Stomach (tissue), 19 donors: ENCODE measurements at places on chromosomes 6 and 20.

DNA sequence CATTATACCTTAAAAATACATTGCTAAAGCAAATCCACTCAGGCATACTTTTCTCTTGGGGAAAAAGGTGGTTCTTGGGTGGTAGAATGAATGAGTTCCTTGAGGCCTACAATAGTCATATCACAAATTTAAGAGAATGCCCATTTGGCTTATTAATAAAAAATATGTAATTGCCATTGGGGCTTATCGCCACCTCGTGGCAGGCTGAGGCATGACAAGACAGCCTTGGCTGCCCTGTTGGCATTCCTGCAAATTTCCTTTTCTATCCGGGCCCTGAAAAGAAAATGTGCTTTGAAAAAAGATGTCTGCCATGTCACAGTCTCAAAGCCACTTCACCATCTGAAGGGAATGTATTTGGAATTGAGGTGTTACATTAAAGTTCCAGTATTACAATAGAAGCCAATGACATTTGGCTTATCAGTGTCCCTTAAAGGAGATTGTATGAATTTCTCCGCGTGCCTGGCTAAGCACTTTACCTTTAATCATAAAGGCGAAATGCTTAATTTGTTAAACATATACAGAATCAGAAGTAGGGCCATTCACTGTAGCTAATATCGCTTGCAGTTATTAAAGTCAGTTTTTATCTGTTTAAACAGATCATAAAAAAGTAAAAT, 188.3 kb upstream of the ZFP64 start:
- no peak overlapping the region for H3K27ac ChIP-seq
- H3K4me1 ChIP-seq: peaks cover 11% of the 10 kb centered on the region

GRCh38 chr6:161272635-161273273, 1.1 kb downstream of the AGPAT4 start:
- no peaks in the 10 kb centered on the region for H3K36me3 ChIP-seq
- peaks cover 19% of the 10 kb centered on the region for H3K4me1 ChIP-seq
- no peak overlapping the region for H3K27ac ChIP-seq
- no peaks in the 10 kb centered on the region for H3K27me3 ChIP-seq
- H3K4me3 ChIP-seq: peak overlapping the region; percentile 74

DNA sequence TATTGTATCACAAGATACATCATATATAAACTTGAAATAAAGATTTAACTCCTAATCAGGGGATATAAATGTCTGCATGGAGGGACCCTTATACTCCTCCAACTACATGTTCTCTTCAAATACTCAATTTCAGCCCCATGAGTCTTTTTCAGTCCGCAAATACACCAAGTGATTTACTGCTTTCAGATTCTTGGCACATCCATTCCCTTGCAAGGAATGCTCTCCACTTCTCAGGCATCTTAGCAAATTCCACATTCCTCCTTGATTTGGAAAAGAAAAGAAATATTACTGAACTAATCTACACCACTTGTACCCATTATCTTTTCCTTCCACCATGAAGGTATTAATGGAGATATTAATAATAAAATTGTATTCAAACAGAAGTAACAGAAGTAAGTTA, 999.4 kb upstream of the GJE1 start:
- no peaks in the 10 kb centered on the region for H3K27me3 ChIP-seq
- no peak overlapping the region for H3K27ac ChIP-seq
- no peaks in the 10 kb centered on the region for H3K4me1 ChIP-seq
- no peaks in the 10 kb centered on the region for H3K36me3 ChIP-seq
- no peak for DNase-seq

- H3K36me3 ChIP-seq: no peaks in the 10 kb centered on the region
- H3K27me3 ChIP-seq: no peaks in the 10 kb centered on the region
- DNase-seq: no peak
- H3K4me1 ChIP-seq: no peaks in the 10 kb centered on the region
- no peak overlapping the region for H3K4me3 ChIP-seq
- no peak overlapping the region for H3K27ac ChIP-seq
Observed at GRCh38 chr20:11020712-11021111, 346.9 kb upstream of the JAG1 start.

DNA sequence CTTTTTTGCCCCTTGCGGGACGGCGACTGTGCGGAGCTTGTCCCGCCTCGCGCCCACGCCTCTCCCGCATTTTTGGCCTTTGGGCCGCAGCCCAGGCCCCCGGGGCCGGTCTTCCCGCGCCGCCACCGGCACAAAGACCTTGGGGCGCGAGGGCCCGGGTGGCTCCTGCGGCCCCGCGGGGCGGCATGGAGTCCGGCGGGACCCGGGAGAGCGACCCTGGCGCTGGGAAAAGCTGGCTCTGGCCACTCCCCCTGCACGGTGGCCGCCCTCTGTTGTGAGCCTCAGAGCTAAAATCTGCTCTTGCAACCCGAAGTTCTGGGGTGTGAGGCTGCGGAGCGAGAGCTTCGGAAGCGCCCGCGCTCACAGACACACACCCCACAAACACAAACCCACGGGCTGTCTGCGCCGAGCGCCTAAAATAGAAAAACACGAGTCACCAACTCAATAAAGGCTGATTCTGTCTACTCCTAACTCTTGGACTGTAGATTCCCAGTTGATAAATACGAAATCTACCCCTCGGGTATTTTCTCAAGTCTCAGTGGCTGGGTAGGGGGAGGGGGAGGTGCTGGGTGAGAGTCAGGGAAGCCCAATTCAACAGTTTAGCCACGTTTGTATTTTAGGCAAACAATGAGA, 496 bp upstream of the BEND3 start:
- no peaks in the 10 kb centered on the region for H3K27me3 ChIP-seq
- H3K4me3 ChIP-seq: peak overlapping the region; percentile 91
- peak overlapping the region; percentile 75 for H3K27ac ChIP-seq
- H3K4me1 ChIP-seq: peaks cover 25% of the 10 kb centered on the region

GRCh38 chr6:37137201-37138090, 32.5 kb upstream of the PIM1 start:
- no peak for DNase-seq
- no peaks in the 10 kb centered on the region for H3K36me3 ChIP-seq
- H3K4me3 ChIP-seq: no peak overlapping the region
- H3K27me3 ChIP-seq: no peaks in the 10 kb centered on the region
- H3K27ac ChIP-seq: peak overlapping the region; percentile 74

GRCh38 chr6:129382916-129383315, 327.1 kb downstream of the ARHGAP18 start:
- H3K27ac ChIP-seq: no peak overlapping the region
- no peaks in the 10 kb centered on the region for H3K4me1 ChIP-seq
- no peak overlapping the region for H3K4me3 ChIP-seq

DNA sequence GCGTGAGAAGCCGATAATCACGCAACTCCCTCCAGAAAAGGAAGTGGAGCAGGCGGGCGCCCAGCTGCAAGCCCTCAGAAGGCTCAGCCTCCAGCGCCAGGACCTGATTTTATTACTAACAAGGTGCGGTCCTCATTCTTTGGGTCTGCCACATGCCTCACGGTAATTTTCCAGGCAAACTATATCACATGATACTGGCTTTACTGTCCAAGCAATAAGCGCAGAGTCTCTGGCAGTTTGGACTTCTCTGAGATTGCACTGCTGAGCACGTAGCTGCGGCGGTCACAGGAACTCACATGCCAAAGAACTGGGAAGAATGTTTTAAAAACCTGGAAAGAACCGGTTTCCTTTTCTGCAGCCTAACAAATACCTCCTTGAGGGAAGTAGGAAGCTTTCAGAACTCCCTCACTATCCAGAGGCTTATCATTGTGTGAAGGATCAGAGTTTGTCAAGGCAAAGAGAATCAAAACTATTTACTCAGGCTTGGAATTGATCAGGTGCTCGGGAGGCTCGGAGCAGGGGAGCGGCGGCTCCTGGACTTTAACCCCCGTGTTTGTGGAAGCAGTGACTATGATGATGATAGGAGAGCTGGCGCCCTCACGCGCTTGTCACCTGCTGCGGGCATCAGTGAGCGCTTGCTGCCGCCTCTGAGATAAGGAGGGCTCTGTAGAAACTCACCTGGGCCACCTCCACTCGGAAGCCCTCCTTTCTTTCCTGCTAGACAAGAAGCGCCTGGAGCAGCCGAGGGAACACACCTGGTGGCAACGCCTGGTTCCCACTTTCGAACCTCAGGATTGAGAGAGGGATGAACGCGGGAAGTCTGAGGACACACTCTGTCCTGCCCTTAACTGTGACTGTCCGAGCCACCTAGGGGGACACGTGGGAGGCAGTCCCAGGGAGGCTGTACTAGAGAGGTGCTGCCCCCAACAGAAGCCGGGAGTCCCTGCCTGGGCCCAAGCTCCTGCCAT, 27.2 kb upstream of the SYNJ2 start:
- no peaks in the 10 kb centered on the region for H3K36me3 ChIP-seq
- H3K4me1 ChIP-seq: peaks cover 18% of the 10 kb centered on the region
- peak; percentile 94 for DNase-seq

DNA sequence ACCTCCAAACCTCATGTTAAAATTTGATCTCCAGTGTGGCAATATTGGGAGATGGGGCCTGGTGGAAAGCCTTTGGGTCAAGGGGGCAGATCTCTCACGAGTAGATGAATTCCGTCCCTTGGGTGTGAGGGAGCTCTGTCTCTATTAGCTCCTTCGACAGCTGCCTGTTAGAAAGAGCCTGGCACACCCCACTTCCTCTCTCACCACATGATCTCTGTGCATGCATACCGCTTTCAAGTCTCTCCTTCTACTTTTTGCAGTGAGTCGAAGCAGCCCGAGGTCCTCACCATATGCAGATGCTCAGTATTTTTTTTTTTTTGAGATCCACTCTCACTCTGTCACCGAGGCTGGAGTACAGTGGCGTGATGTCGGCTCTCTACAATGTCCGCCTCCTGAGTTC, 176.9 kb downstream of the SYNDIG1 start:
- H3K4me1 ChIP-seq: peaks cover 7% of the 10 kb centered on the region
- no peak for DNase-seq
- no peak overlapping the region for H3K27ac ChIP-seq
- H3K4me3 ChIP-seq: no peak overlapping the region

GRCh38 chr20:53582574-53583351, 10.9 kb downstream of the ZNF217 start:
- H3K27ac ChIP-seq: peak overlapping the region; percentile 32
- H3K36me3 ChIP-seq: peaks cover 35% of the 10 kb centered on the region
- H3K4me3 ChIP-seq: peak overlapping the region; percentile 12
- peaks cover 57% of the 10 kb centered on the region for H3K4me1 ChIP-seq
- no peaks in the 10 kb centered on the region for H3K27me3 ChIP-seq

GRCh38 chr20:41649489-41649888, 31.3 kb upstream of the CHD6 start:
- H3K4me1 ChIP-seq: peaks cover 21% of the 10 kb centered on the region
- H3K27ac ChIP-seq: peak overlapping the region; percentile 72
- H3K4me3 ChIP-seq: no peak overlapping the region

DNA sequence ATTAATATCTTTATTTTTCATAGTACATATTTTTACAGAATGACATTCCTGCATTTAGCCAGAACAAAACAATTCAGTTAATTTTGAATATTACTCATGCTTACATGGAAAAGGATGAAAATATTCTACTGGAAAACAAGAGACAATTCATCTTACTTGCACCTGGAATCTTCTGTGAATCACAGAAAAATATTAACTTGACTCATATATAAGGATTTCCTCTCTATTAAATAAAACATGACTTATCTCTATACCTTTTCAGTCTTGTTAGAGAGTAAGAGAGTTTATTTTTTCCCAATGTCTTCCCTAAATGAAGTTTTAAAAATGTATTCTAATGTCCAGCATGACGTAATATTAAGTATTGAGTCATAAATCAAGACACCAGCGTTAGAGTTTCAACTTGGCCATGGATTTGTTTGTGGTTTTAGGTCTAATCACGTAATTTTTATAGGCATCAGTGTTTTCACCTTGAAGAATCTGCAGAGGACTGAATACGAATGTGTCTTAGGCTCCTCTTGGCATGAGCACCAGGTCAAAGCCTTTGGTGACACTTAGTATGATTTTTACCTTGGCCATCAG, 445.1 kb upstream of the JAG1 start:
- H3K36me3 ChIP-seq: no peaks in the 10 kb centered on the region
- H3K27ac ChIP-seq: no peak overlapping the region
- H3K4me1 ChIP-seq: no peaks in the 10 kb centered on the region
- H3K4me3 ChIP-seq: no peak overlapping the region
- H3K27me3 ChIP-seq: no peaks in the 10 kb centered on the region

GRCh38 chr6:41426438-41426851, 91.0 kb downstream of the NCR2 start:
- H3K4me1 ChIP-seq: peaks cover 36% of the 10 kb centered on the region
- peaks cover 32% of the 10 kb centered on the region for H3K27me3 ChIP-seq
- no peaks in the 10 kb centered on the region for H3K36me3 ChIP-seq
- H3K4me3 ChIP-seq: no peak overlapping the region
- DNase-seq: peak; percentile 80

- no peaks in the 10 kb centered on the region for H3K4me1 ChIP-seq
- H3K36me3 ChIP-seq: no peaks in the 10 kb centered on the region
- no peak overlapping the region for H3K27ac ChIP-seq
- H3K4me3 ChIP-seq: no peak overlapping the region
- no peak for DNase-seq
Observed at GRCh38 chr6:48757661-48758060, 646.7 kb upstream of the PTCHD4 start.

GRCh38 chr20:18533491-18533890, 25.8 kb downstream of the SEC23B start:
- no peak for DNase-seq
- peaks cover 98% of the 10 kb centered on the region for H3K36me3 ChIP-seq
- H3K27me3 ChIP-seq: no peaks in the 10 kb centered on the region
- H3K27ac ChIP-seq: no peak overlapping the region

DNA sequence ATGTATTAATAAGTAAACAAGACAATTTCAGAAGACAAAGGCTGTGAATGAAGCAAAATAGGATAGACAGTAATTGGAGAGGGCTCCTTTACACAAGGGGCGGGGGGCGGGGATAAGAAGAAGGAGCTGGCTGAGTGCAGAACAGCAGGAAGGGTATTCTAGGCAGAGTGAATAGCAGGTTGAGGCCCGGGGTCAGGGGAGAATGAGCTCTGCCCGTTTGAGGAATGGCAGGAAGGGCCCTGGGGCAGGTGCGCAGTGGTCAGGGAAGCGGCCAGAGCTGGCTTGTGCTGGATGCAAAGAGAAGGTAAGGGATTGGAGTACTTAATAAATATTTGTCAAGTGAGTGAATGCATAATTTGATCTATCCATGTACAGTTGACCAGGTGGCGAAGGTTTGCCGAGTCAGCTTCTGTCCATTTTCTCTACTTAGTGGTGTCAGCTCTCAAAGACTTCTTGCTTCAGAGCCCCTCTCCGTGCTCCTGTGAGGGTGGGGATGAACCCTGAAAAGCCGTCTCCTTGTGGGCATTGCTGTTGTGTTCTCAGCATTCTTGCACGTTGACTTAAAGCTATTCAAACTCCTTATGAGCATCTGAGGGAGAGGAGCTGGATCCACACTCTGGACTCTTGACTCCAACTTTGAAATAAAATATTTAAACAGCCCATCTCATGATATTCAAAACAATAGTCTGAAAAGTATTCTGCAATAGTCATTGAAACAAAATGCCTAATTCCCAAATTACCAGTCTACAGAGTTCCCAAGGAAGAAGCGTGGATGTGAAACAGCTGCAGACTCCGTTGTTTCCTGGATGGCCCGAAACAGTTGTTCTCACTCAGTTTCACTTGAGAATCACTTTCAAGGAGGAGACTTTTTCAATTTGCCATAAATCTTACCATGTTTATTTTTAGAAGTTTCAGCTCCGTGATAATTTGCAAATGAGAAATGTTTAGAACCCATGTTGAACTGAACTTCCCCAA, 105.1 kb downstream of the EDN3 start:
- no peak overlapping the region for H3K4me3 ChIP-seq
- H3K4me1 ChIP-seq: peaks cover 16% of the 10 kb centered on the region
- H3K27ac ChIP-seq: no peak overlapping the region
- H3K27me3 ChIP-seq: peaks cover 7% of the 10 kb centered on the region
- H3K36me3 ChIP-seq: no peaks in the 10 kb centered on the region
- no peak for DNase-seq

- H3K36me3 ChIP-seq: no peaks in the 10 kb centered on the region
Observed at GRCh38 chr6:68638230-68638900, 3.3 kb downstream of the ADGRB3 start.

- DNase-seq: no peak
- peak overlapping the region; percentile 71 for H3K27ac ChIP-seq
- H3K4me3 ChIP-seq: no peak overlapping the region
- no peaks in the 10 kb centered on the region for H3K36me3 ChIP-seq
Observed at GRCh38 chr20:41221614-41222218, 84.4 kb downstream of the PLCG1 start.
